Breast epithelium (tissue), 4 donors: ENCODE measurements at places on chromosomes 1 and 21.

- DNase-seq: no peak
Observed at GRCh38 chr1:32337855-32338636, 2.0 kb upstream of the MARCKSL1 start.

DNA sequence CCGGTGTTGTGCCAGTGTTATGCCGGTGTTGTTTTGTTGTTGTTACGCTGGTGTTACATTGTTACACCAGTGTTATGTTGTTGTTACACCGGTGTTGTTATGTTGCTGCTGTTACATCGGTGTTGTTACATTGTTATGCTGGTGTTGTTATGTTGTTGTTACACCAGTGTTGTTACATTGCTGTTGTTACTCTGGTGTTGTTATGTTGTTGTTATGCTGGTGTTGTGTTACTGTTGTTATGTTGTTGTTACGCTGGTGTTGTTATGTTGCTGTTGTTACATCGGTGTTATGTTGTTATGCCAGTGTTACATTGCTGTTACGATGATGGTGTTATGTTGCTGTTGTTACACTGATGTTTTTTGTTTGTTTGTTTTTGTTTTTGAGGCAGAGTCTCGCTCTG, 24.1 kb downstream of the H6PD start:
- no peak for DNase-seq

GRCh38 chr1:10308001-10308400, 90.9 kb upstream of the PGD start:
- DNase-seq: no peak

GRCh38 chr1:230232371-230232771, 165.3 kb downstream of the GALNT2 start:
- no peak for DNase-seq

DNA sequence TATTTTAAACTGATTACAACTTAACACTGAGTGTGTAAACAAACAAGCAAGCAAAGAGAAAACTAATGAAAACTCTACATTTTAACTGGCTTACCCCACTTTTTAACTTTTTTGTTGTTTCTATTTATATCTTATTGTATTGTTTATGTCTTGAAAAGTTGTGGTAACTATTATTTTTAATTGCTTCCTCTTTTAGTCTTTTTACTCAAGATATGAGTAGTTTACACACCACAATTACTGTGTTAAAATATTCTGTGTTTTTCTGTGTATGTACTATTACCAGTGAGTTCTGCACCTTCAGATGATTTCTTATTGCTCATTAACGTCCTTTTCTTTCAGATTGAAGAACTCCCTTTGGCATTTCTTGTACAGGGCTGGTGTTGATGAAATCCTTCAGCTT, 4.7 kb upstream of the HHAT start:
- DNase-seq: no peak

GRCh38 chr1:151060007-151060656, at the start of gene MLLT11:
TSS of gene MLLT11 (plus strand) at chr1:151060397. CDS start at chr1:151067225, 6,828 bp downstream.
- no peak for DNase-seq

DNA sequence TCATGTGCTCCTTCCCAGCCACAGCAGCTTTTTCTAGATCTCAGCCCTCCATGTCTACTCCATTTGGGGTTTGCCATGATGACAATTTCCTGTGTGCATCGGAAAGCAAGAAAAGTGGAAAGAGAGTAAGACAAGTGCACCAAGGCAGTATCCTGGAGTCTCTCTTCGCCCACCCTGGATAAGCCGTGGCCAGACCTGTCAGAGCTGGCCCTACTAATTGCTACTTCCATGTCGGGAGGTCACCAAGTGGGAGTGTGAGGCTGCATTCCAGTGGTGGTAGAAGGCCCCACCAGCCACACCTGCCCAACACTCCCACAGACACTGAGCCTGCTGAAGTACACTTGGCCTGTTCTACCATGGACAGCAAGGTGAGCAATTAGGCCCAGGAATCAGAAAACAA, 14.0 kb upstream of the LORICRIN start:
- DNase-seq: no peak

DNA sequence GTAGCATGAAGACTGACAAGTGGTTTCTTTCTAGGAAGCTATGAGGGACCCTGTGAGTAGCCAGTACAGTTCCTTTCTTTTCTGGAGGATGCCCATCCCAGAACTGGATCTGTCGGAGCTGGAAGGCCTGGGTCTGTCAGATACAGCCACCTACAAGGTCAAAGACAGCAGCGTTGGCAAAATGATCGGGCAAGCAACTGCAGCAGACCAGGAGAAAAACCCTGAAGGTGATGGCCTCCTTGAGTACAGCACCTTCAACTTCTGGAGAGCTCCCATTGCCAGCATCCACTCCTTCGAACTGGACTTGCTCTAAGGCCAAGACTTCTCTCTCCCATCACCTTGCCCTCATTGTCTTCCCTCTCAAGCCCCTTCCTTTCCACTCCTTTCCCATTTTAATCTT, 3.4 kb upstream of the GABPB2 start:
- no peak for DNase-seq

GRCh38 chr1:9909234-9910046, 629 bp downstream of the CTNNBIP1 start:
- no peak for DNase-seq

DNA sequence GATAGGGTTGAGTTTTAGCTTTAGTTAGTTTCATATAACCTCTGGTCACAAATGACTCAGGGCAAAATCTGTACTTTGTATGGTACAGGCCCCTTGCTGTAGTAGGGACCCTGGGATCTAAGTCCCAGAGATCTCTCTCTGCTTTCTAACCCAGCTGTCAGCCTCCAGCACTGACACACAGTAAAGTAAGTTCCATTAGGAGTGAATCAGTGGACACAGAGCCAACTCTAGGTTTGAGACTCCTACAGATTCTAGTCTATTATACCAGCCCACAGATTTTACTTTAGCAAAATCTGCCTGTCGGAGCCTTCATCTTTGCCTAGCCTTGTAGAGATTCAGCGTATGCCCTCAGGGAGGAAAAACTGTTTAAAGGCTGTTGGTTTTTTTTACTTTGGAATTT, 52.5 kb downstream of the ANGPTL1 start:
- no peak for DNase-seq

DNA sequence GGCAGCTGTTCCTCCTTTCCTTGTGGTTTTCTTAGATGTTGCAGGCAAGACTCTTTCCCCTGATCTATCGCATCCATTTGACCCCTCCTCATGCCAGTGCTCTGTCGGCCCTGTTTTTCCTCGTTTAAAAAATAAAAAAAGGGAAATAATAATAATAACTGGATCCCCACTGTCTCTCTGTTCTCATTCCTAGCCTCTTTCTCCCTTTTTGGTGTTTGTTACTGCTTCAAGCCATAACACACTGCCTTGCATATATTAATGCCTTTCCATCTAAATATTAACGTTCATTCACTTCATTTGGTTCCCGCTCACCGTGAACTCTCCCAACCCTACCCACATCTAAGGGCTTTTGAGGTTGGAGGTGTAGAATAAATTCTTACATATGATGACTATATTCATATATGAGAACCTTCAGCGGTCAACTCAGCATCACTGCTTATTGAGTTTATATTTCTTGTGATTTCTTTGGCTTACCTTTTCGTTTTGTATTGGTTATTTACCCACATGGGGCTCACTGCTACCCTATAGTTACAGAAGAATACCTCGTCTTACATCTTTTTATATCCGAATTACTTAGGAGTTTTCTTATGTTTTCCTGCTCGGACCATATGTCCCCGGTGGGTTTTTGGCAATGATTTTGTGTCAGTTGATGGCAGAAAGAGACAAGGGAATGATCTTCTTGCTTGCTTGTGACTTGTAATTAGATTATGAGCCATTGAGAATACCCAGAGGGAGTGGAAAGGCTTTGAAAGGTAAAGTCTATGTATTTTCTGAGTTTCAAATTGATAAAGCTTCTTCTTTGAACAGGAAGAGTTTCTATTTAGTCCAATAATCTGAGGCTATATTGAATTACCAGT, 805 bp downstream of the ATG4C start:
- no peak for DNase-seq

DNA sequence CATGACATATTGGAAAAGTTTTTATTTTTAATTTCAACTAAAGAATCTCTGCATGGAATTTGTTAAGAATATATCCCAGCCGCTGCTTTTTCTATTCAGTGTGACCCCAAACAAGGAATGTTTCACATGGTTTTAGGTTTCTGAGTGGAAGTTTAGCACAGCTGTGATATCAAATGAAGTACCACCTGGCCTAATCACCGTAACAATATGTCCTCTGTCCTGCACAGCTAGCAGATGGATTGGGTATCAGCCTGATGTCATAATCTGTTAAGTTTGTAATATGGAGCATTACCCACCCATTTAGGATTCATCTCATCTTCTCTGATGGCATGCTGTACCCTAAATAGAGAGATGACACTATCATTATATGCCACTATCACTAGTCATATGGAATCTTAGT, 963.7 kb upstream of the ADGRL2 start:
- no peak for DNase-seq

GRCh38 chr21:18951271-18952038, 547.9 kb upstream of the TMPRSS15 start:
- DNase-seq: no peak
